Dermis microvascular lymphatic vessel endothelial cell (primary cell): ENCODE measurements at places on chromosomes 12 and 14.

DNA sequence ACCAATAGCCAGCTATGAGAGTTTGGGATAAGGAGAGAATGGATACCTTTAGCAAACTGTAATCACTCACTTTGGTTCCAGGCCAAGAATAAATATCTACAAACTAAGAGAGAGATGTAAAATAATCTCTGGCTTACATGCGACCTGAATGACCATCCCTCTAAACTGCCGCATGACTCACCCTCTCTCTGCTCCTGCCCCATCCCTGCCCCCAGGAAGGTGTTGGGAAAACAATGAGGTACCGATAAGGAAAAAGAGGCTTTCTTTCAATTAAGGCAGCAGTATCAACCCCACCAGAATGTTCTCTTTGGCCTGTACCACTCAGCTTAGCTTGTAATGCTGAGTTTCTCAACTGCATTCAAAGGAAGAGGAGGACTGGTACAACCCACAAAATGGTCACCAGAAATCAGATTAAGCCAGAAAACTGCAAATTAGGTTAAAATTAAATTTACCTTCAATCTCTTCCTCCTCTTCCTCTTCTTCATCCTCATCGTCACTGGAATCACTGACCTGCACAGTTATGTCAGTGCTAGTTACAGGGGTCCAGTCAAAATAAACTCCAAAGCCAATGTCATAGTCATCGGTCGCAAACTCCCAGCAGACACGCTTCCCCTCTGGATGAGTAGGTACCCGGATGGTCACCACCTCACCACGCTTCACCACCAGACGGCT lies 22.0 kb downstream of the GSTZ1 start:
- DNase-seq, result no peak

GRCh38 chr14:22518073-22518472 lies 71.0 kb downstream of the DAD1 start:
- no peak for DNase-seq

GRCh38 chr12:106127338-106128126 lies 11.2 kb downstream of the NUAK1 start:
- no peak for DNase-seq

- DNase-seq, result peak; percentile 24
Measured at GRCh38 chr12:49505672-49506071, 33.2 kb upstream of the KCNH3 start.

- DNase-seq, result no peak
Measured at GRCh38 chr12:22577667-22578066, 33.3 kb upstream of the C2CD5 start.

- peak; percentile 41 for DNase-seq
Measured at GRCh38 chr12:15772405-15773018, 16.7 kb downstream of the EPS8 start.

GRCh38 chr14:86153480-86153879 lies 623.5 kb downstream of the FLRT2 start:
- no peak for DNase-seq

GRCh38 chr12:12521044-12521485 lies 41.6 kb downstream of the DUSP16 start:
- DNase-seq, result no peak

DNA sequence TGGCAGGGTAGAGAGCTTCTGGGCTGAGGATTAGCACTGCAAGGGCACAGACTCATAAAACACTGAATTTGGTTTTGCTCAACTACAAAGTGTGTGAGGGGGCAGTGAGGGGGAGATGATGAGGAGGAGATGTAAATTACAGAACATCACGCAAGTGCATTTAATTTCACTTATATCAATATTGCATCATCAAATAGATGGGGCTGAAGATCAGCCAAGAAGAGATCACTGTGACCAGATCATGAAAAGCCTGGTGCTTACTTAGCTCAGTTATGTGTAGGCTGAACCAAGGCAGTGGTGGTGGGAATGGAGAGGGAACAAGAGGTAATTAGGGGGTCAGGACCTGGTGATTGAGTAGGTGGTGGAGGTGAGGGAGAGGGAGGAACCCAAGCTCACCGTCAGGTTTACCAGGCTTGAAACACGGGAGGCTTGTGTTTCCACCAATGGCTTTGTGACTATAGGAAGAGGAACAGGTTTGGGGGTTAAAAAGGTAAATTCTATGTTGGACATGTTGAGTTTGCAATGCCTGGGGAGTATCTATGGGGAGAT lies 11.3 kb downstream of the FOS start:
- no peak for DNase-seq

DNA sequence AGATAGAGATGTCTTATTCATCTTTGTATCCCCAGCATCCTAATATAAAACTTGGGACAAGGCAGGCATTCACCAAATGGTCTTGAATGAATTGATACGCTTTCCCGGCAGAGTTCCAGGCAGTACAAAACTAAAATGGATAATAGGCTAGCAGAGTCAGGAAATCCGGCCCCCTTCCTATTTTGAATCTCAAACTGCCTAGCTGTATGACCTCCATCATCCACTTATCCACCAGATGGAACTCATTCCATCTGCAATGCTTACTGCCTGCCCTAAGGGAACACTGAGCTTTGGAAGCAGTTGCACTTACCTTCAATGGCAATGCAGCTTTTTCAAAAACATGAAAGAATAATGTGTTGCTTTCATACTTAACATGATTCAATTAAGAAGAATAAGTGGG lies 43.4 kb downstream of the BDKRB1 start:
- peak; percentile 79 for DNase-seq

DNA sequence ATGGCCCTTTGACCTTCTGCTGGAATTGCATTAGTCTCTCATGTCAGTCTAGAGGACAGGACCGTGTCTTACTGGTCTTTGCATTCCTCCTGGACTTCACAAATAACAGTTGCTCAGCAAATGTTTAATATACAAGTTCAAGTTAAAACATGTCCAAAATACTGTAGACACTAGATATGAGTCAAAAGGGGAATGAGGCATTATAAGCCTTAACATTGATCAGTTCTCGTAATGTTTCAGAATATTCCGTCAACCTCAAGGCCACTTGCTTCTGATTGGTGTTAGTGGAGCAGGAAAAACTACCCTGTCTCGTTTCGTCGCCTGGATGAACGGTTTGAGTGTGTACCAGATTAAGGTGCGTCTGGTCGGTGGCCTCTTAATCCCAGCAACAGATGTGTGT lies 59.9 kb downstream of the HSP90AA1 start:
- DNase-seq, result no peak

DNA sequence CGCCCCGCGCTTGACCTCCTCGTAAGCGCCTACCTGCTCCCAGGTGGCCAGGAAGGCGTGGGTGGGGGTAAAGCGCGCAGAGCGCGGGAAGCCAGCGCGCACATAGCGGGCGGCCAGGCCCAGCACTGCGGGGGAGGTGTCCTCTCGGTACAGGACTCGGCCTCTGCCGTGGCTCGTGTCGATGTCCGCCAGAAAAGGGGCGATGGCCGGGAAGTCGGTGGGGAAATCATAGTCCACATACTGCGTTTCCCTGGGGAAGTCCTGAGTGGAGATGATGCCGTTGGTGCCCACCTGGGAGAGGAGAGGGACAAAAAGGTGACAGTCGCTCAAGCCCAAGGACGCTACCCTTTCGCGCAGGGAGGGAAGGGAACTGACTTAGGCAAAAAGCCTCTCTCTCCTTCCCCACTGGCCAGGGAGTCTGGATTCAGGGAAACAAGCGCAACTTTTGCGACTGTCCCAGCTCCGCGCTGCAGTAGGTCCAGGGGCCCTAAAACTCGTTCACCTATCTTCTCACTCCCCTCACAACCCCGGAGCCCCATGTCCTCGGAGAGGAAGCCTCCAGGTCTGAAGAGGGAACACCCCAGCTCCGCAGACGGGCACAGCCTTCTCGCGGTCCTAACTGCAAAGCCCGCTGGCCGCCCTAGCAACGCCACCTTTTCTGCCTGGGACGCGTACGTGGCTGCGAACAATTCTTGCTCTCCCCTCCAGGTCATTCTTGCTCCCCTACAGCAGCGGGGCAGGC lies 815 bp downstream of the NID2 start:
- no peak for DNase-seq

- DNase-seq, result no peak
Measured at GRCh38 chr14:101111620-101112290, 208.2 kb upstream of the RTL1 start.

- no peak for DNase-seq
Measured at GRCh38 chr12:124774462-124775167, 89.0 kb downstream of the SCARB1 start.

DNA sequence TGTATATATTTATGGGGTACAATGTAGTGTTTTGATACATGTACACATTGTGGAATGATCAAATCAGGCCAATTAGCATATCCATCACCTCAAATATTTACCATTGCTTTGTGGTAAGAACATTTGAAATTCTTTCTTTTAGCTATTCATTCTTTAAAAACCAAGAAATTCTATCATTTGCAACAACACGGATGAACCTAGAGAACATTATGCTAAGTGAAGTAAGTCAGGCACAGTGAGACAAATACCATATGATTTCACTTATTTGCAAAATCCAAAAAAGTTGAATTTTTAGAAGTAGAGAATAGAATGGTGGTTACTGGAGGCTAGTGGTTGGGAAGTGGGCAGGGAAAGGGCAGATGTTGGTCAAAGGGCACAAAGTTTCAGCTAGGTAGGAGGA lies 129.3 kb upstream of the PTPRQ start:
- no peak for DNase-seq

DNA sequence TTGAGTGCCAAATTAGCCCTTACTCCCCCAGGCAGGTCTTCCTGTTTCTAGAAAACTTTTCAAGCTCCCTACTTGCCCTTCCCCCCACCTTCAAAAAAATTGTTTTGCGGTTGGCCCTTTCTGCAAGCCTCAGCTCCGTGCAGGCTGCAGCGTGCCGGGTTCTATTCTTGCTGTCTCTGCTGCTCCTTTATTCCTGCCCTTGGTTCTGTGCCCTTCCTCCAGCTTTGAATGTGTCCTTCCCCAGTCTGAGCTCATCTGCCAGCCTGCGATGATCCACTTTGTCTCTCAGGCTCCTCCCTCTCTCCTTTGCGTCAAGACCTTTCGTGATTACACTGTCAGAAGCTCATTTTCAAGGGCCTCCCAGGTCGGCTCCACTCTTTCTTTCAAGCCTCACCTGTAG lies 98.6 kb downstream of the IRF2BPL start:
- no peak for DNase-seq

DNA sequence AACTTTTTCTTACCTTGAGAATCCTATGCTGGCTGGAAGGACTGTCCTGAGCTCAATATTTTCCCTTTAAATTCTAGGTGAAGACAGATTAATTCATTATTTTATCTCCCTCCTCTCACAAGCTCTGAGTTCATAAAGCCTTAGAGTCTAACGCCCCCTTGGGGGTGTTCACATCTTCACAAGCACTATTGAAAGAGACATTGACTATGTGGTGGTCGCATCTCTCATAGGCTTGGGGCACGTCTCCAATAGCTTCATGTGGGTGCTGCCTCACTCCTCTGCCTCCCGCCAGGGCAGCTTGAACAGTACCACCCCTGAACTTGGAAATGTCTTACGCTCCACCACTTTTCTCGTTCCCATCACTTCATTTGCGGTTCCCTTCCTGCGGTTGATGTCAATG lies 106.2 kb downstream of the UNC79 start:
- no peak for DNase-seq

GRCh38 chr14:56268673-56269072 lies 150.5 kb downstream of the PELI2 start:
- no peak for DNase-seq

- DNase-seq, result peak; percentile 35
Measured at GRCh38 chr12:56590237-56590830, 39.8 kb downstream of the BAZ2A start.

- DNase-seq, result peak; percentile 2
Measured at GRCh38 chr14:45610318-45610717, 357.3 kb upstream of the MIS18BP1 start.

DNA sequence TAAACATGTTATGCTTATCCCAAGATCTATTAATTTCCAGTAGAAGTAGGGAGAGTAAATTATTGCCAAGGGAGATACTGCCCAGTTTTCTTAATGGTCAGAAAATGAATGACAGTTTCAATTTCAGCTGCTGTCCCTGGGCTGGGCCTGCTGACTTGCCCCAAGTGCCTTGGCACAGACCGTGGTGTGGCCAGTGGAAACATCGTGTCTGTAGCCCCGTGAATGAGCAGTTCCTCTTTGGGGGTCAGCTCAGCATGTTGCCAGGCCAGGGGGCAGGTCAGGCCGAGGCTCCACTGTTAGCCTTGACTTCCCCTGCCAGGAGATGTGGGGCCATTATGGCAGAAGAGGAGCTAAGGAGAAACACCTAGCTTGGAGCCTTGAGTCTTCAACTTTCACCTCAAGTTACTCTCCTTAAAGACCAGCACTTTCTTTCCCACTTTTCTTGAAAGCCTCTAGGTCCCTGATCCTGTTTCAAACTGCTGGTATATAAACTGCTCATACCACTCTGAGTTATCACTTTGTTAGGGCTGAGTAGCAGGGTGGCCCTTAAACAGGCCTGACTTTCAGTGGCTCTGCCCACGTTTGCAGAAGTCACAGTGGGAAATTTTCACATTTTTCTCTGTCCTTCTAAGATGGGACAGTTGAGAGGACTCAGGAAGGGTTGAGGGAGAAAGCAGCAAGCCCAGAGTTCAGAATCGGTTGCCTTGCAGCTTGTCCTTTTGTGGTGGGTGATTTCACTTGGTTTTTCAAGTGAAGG lies 73.2 kb downstream of the SUSD6 start:
- DNase-seq, result no peak

DNA sequence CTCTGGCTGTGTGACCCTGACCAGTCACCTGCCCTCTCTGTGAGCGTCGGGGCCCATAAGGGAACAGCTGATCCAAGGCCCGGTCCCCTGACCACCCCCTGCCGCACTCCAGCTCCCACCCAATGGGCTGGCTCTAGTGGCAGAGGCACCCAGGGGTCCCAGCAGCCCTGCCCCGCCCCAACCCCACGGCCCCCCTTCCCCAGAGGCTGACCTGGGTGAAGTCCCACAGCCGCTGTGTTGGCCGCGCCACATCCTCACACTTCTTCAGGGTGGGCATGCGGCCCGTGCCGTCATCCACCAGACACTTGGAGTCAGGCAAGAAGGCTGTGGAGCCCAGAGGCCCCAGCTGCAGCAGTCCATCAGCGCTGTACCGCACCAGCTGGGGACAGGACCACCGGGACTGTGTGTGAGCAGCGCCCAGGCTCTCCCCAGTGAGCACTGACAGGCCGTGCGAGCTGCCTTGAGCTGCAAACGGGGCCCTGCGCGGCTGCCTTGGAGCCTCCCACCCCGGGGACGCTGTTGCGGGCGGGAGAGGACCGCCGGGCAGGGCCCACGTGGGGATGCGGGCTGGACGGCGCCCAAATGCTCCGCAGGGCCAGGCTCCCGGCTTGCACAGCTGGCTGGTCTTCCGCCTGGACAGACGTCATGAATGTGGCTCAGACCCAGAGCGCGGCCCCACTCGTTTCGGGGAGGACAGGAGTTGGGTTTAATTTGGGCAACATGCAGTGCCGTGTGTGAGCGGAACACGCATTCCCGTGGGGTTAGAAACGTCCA lies 53.5 kb downstream of the NOC4L start:
- no peak for DNase-seq

- peak; percentile 65 for DNase-seq
Measured at GRCh38 chr12:46933947-46934346, 108.2 kb upstream of the SLC38A4 start.

- DNase-seq, result peak; percentile 35
Measured at GRCh38 chr12:46404225-46404631, 31.7 kb upstream of the SLC38A2 start.

GRCh38 chr12:5777451-5777850 lies 167.6 kb downstream of the ANO2 start:
- DNase-seq, result no peak
